H4 (cell line): ENCODE measurements at places on chromosomes 5 and 9. TPM values are rescaled to one million over a fixed set of nuclear protein-coding genes. Genes with fewer than 3 reads are reported as not detected.

Gene ZDHHC11
- total RNA-seq = 0.50 and 2.0 TPM in 2 replicates

Gene TXNDC8
- total RNA-seq = not detected in 2 replicates

Gene IL9
- not detected in 2 replicates for total RNA-seq

Gene PCDHB3
- 0.21 TPM in 2 replicates for total RNA-seq

Gene STC2
- 36.6 and 43.8 TPM in 2 replicates for total RNA-seq

Gene GHR
- 1.3 and 3.3 TPM in 2 replicates for total RNA-seq

Gene SLC34A3
- total RNA-seq = not detected in 2 replicates

Gene SLC4A9
- not detected in 2 replicates for total RNA-seq

Gene BRD8
- total RNA-seq = 46.5 and 55.2 TPM in 2 replicates

Gene KIF20A
- 130 and 131 TPM in 2 replicates for total RNA-seq

Gene RASEF
- total RNA-seq = 0.08 TPM in 1 of 2 replicates, not detected in the other

DNA sequence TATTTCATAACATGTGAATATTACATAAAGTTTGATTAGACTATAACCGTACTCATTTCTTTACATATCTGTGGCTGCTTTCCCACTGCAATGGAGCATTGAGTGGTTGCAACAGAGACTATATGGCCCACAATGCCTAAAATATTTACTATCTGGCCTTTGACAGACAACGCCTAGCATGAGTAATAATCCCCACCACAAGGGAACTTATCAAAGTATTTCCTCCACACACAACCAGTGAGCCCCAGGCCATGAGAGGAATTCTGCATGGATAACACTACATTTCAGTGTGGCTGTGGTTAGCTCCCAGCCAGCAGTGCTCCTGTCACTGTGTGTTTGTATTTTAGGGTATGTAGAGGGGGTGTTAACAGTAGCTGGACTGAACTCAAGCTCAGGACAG, 54.8 kb downstream of the FAM81B start:
- peak; percentile 64 for DNase-seq

- no peak for DNase-seq
Observed at GRCh38 chr5:131147258-131147657, 17.8 kb downstream of the HINT1 start.

GRCh38 chr5:157390551-157391297, 69.3 kb upstream of the NIPAL4 start:
- DNase-seq = peak; percentile 93

DNA sequence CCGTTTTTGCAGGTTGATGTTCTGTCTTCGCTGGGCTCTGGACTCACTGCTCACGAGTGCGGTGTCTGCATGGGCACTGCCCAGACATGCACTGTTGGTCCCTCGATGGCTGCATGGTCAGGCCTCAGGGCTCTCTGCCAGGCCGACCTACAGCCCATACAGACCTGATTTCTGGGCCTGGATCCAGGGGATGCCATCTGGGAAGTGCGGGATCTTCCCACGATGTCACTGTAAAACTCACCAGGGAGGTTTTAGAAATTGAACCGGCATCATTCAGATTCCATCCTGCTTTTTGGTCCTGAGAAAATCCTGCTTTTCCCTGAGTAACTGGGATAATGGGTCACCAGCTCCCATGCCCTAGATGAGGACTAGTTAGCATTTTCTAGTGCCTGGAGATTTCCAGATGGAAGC, 9.1 kb downstream of the S1PR3 start:
- no peak for DNase-seq

GRCh38 chr5:145787996-145788395, 47.1 kb downstream of the PRELID2 start:
- no peak for DNase-seq

DNA sequence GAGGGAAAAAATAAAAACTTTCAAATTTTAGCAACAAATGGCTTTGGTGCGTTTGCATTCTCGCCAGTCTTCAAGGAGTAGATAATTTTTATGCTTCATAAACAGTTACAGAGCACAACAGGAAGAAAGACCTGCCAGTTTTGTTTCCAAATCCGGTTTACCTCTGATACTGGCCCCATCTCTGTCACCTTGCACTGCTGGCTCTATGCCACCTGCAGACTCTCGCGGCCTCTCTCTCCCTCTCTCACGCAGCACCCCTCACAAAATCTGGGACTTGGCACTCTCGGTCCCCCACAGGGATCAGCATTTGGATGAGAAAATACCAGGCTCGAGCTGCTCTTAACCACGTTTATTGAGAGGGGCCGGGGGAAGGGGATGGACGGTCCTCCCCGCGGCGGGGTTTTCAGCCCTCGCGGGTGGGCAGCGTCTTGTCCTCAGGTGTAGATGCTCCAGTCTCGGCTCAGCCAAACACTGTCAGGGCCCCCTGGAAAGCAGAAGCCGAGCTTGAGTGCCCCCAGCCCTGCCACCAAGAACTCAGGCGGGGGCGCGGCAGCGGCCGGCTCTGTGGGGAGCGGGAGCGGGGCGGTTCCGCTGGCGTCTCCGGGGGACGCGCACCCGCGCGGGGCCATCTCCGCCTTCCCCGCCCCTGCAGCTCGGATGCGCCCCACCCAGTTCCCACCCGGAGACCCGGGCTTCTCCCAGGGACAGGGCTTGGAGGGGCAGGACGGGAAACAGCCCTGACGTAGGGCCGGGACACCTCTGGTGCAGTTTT, 1.3 kb downstream of the SCGB3A1 start:
- DNase-seq = no peak

- peak; percentile 43 for DNase-seq
Observed at GRCh38 chr5:80181618-80182211, 74.1 kb downstream of the SERINC5 start.

GRCh38 chr9:121661328-121661727, 9.9 kb downstream of the DAB2IP start:
- DNase-seq = no peak

GRCh38 chr5:142222866-142223558, 101.8 kb downstream of the SPRY4 start:
- DNase-seq = no peak

DNA sequence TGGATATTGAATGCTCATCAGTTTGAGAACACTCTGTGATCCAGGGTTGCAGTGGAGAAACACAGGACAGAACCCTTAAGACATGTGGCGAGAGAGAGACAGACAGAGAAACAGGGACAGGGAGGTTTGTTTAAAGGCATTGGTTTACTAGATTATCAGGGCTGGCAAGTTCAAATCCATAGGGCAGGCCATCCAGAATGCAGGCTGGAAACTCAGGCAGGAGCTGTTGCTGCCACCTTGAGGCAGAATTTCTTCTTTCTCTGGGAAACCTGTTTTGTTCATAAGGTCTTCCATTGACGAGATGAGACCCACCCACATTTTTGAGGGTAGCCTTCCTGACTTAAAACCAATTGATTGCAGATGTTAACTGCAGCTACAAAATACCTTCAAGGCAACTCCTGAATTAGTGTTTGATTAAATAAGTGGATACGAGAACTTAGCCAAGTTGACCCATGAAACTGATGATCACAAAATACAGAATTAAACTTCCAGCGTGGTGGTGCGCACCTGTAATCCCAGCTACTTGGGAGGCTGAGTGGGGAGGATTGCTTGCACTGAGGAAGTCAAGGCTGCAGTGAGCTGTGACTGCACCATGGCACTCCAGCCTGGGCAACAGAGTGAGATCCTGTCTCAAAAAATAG, 55.9 kb downstream of the NSUN2 start:
- peak; percentile 54 for DNase-seq

GRCh38 chr5:6715758-6716628, 2.8 kb downstream of the TENT4A start:
- DNase-seq = no peak

DNA sequence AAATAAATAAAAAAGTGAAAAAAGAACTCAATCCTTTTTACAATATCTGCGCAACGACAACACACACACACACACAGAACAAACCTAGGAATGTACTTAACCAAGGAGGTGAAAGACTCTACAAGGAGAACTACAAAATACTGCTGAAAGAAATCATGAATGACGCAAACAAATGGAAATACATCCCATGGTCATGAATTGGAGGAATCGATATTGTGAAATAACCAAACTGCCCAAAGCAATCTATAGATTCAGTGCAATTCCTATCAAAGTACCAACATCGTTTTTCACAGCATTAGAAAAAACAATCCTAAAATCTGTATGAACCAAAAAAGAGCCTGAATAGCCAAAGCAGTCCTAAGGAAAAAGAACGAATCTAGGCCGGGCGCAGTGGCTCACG, 29.9 kb upstream of the NRARP start:
- no peak for DNase-seq

DNA sequence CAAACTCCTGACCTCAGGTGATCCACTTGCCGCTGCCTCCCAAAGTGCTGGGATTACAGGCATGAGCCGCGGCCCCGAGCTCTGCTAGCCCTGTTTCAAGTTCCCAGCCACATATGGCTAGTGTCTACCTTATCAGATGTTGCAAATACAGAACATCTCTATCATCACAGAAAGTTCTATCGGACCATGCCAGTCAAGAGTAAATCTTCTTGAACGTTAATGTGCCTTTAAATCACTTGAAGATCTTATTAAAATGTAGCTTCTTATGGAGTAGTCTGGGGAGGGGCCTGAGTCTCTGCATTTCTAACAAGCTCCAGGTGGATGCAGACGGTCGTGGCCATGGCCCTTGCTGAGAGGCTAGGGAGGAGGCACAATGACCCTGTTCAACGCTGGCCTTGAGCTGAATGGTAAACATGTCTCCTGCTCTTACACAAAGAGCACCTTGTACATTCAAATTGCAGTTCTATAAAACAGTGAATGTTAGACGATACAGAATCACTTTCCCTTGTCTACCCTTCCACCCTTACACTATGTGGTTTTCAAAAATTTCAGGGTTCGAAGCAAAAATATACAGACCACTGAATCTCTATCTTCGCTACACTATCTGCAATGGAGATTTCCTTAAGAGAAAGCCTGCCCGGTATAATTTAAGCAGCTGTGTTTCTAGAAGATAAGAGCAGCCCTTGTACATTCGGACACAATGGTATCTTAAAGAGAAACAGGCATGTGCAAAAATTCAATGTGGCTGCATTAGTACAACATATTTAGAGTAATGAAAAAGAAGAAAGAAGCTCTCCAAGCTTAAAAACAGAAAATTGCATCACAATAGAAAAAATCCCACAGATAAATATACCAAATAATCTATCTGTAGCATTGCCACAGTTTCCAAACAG, 114.1 kb downstream of the FRMD3 start:
- no peak for DNase-seq

DNA sequence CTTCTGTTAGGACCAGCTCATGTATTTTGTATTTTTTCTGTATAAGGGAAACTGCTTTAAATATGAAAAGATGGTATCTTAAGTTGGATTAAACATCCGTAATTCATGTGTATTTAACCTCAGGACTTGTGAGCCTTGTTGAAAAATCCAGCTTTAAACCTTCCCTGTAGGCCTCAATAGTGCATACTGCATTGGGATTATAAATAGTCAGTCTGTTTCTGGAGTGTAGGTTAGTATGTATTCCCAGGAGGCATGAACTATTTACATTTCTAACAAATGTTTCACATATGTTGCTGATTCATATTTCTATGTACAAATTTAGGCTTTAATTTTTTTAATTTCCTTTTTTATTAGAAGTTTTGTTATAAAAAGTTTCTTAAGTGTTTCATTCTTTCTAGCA, 137.9 kb upstream of the GRHPR start:
- DNase-seq = no peak

DNA sequence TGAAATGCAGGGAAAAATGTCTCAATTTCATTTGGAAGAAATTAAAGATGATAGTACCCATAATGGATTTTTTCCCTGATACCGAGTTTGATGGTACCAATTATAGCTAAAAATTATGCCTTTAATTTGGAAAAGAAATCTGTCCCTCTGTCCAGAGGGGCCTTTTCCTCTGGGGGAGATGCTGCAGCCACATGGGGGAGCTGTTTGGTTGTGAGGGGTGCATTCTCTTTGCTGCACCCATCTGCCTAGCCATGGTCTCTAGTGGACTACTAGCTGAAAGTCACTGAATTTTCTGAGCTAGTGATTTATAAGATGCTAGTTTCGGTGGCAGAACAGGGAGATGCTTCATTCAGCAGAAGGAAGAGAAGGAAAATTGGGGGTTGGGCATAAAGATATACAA, 9.6 kb downstream of the SEC61B start:
- no peak for DNase-seq

- DNase-seq = no peak
Observed at GRCh38 chr5:176806137-176806536, 4.2 kb upstream of the UNC5A start.

- DNase-seq = no peak
Observed at GRCh38 chr5:96527768-96528661, 95.0 kb upstream of the PCSK1 start.

DNA sequence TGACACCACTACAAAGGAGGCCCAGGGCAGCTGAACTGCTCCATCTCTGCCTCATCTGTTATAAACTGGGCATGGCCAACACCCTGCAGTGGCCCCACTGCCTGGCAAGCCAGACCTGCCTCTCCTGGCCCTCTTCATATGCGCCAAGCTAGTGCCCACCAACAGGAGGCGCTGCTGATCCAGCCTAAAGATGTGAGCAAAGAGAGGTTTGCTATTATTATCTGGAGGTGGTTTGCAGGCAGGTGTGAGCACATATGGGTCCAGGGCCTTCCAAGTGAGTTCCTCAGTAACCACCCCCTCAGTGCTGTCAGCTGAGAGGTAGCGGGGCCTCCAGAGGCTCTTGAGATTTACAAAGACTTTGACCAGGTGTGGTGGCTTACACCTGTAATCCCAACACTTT, 232.2 kb downstream of the SYK start:
- DNase-seq = peak; percentile 37

GRCh38 chr5:84718377-84718776, 333.7 kb upstream of the EDIL3 start:
- no peak for DNase-seq

GRCh38 chr5:88675708-88676636, 207.0 kb downstream of the MEF2C start:
- peak; percentile 93 for DNase-seq
